Fibroblast of villous mesenchyme (primary cell): ENCODE measurements at places on chromosomes 7 and 10. TPM values are rescaled to one million over a fixed set of nuclear protein-coding genes. Genes with fewer than 3 reads are reported as not detected.
A peak's percentile ranks its signal among the peaks of the same experiment; 100 is the strongest.

The CTAGE15 gene
- total RNA-seq, result under 0.01 TPM in 1 of 2 replicates, not detected in the other

GRCh38 chr7:67955061-67955460 lies 958.4 kb downstream of the TYW1 start:
- DNase-seq, result no peak

- DNase-seq, result no peak
Observed at GRCh38 chr7:130409712-130410072, 29.4 kb downstream of the CPA1 start.

DNA sequence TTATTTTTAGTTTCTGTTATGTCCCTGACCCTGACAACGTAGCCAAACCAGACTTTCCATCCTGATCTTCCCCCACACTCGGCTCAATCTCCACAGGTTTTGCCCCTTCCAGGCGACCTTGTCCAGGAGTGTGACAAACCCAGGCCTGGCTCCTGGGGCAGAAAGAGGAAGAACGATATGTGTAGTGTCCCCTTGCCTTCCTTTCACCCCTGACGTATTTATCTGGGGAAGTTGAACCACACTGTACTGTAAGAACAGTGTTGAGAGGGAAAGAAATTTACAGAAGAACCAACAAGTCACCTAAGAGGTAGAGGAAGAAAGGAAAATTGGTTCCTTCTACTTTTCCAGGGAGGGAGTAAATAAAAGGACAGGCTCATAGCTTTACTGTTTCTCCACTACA lies 158.0 kb downstream of the VTI1A start:
- no peak for DNase-seq

DNA sequence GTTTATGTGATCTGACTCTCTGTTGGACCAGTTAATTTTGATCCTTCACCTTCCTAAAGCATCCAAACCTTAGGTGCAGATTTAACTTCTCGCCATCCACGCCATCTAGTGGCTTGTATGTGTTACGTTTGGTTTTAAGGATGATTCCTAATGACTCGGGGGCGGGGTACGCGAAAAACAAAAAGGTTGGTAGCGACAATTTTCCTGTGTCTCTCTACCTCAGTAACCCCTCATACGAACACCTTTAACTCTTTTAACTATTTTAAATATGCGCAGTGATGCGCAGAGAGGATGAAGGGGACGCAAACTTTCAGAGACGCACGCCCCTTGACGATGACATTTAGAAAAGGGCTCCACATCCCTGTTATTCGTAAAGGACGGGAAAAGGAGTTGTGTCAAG lies 714 bp upstream of the KCND2 start:
- DNase-seq, result peak; percentile 70

The GSTO2 gene
- 1.9 and 2.2 TPM in 2 replicates for total RNA-seq

The OGDHL gene
- total RNA-seq, result under 0.01 and 0.32 TPM in 2 replicates

DNA sequence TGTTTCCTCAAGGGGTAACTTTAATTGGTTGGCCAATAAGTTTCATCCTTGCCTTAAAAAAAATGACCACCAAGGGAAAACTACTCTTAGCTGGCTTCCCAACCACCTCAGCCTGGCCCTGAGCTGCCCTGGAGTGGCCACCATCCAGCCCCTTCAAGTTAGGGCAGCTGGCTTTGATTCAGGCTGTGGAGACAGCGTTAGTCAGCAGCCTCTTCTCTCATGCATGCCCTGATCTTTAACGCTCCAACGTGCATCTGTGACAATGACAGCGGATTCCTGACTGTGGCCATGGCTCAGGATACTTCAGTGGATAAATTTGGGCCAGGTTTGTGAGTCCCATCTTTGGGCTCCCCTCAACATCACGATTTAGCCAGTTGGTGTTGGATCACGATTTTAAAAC lies 111.6 kb downstream of the RBM20 start:
- no peak for DNase-seq

- no peak for DNase-seq
Observed at GRCh38 chr7:151351027-151351426, 9.4 kb downstream of the NUB1 start.

- no peak for DNase-seq
Observed at GRCh38 chr7:27297356-27297755, 54.8 kb downstream of the EVX1 start.

GRCh38 chr10:120788771-120789170 lies 62.4 kb upstream of the WDR11 start:
- DNase-seq, result no peak

GRCh38 chr10:69089638-69090599 lies 2.0 kb downstream of the SRGN start:
- DNase-seq, result peak; percentile 25

GRCh38 chr7:105962353-105962752 lies 711 bp upstream of the CDHR3 start:
- DNase-seq, result no peak

- no peak for DNase-seq
Observed at GRCh38 chr7:121212036-121212435, 116.8 kb upstream of the WNT16 start.

GRCh38 chr7:158157460-158157859 lies 430.2 kb downstream of the PTPRN2 start:
- no peak for DNase-seq

DNA sequence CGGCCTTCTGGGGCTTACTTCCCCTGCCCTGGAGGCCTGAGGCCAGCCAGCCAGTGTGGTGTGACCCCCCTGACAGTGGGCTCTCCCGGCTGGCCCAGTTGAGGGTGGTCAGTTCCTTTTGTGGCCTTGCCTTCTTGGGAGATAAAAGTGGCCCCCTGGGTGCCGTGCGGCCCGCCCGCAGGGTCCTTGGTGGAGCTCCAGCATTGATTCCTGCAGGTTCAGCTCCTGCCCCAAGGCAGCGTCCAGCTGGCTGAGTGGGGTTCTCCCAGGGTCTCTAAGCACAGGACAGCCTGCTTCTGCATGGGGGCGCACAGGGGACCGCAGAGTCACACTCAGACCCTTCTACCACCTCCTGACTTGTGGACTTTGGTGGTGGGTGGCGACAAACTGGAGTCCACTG lies 62.1 kb downstream of the CUX1 start:
- DNase-seq, result no peak

The PNLIPRP3 gene
- not detected in 2 replicates for total RNA-seq

The FOXI2 gene
- total RNA-seq, result not detected in 2 replicates

- peak; percentile 68 for DNase-seq
Observed at GRCh38 chr7:13933091-13933490, 56.4 kb downstream of the ETV1 start.

- no peak for DNase-seq
Observed at GRCh38 chr10:71714031-71714410, 5.6 kb downstream of the C10orf105 start.

- no peak for DNase-seq
Observed at GRCh38 chr10:69409968-69410367, 6.8 kb downstream of the TACR2 start.

The TRIM73 gene
- total RNA-seq, result 0.64 and 0.86 TPM in 2 replicates

The LEP gene
- not detected in 2 replicates for total RNA-seq
